ENCODE measurements at places on chromosomes 4 and X.

- DNase-seq, result no peak
Observed at GRCh38 chrX:47243351-47243750, 10.5 kb downstream of the USP11 start.

DNA sequence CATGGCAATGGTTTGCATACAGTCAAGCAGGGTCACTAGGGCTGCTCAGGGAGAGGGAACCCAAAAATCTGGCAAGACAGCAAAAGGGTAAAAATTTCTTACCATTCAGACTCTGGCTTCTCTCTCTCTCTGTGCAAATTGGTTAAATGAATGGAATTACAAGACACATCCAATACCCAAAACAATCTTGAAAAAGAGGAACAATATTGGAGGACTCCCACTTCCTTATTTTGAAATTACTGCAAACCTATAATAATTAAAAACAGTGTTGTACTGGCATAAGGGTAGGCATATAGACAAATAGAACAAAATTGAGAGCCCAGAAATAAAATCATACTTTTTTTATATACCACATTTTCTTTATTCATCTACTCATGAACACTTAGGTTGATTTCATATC lies 24.1 kb downstream of the ETDA start:
- DNase-seq, result no peak

DNA sequence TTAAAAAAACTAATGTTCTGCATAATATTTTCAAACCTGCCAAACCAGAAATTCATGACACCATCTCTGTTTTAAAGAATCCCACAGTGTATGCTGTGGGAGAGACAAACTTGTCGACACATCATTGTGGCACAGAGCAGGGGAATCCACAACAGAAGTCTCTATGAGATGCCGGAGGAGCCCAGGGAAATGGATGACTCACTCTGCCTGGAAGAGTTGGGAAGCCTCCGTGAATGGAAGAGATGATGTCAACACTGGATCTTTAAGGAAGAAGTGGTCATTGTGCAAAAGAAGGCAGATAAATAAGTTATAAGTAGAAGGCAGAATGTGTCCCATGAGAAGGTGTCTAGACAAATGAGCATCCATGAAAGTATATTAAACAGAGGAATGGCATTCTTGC lies 595.1 kb downstream of the RAB28 start:
- DNase-seq, result no peak

GRCh38 chr4:100244347-100244746 lies 54.1 kb upstream of the DDIT4L start:
- DNase-seq, result no peak

DNA sequence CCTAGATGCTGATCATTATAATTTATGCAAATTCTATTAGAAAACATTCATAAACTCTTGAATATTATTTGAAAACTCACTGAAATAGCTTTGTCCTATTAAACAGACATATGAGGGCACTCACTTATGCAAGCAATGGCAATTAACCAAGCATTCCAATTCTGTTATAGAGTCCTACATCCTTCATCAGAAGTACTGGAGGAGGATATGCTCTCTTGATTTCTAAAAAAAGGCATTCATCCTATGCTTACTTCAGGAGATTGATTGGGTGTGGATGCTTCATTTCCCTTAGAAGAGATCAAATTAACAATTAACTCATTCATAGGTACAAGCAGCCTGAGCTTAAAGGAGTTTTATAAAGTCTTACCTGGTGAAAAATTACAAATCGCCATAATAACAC lies 1317.2 kb downstream of the PCDH7 start:
- DNase-seq, result no peak

DNA sequence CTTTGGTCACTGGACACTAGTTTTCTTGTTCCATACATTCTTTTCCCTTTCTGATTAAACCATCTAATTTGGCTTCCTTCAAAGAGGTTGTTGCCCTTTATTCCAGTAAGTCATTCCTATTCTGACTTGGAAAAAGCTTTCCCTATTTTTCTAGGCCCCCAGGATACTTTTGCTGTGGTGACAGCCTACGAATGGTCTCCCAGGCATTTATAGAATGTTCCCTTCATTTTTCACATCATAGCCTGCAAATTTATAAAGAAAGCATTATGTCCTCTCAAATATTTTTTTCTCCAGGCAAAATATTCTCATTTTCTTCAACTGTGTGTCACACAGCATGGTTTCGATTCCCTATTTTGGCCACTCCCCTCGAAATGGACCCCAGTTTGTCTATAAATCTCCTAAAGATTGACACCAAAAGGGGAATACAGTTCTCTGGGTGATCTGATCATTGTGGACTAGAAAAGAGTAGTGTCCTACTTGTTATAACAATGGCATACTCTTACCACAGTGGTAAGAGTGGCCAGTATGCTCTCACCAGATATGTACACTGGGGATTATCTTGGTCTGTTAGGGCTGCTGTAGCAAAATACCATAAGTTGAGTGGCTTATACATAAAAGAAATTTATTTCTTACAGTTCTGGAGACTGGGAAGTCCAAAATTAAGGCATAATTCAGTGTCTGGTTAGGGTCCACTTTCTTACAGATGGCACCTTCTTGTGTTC lies 41.5 kb upstream of the BMP2K start:
- no peak for DNase-seq

DNA sequence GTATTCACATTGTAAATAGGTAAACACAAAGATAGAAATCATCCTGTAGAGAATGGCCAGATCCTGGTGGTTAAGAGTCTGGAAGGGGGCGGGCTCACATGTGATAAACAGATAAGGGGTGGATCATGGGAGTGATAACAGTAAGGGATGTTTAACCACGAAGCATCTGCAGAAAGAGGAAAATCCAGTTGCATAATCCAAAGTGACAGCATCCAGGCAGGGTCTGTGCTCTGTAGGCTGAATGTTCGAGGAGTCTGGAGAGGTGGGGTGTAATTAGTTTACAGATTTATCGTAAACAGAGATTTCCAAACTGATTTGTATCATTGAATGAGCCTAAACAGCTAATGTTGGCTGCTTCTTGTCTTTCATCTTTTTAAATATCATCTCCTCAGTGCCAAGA lies 1009.8 kb upstream of the SLIT2 start:
- DNase-seq, result no peak

GRCh38 chrX:4263030-4263803 lies 549.8 kb upstream of the PRKX start:
- DNase-seq, result no peak

GRCh38 chrX:37905436-37906147 lies 58.2 kb upstream of the DYNLT3 start:
- DNase-seq, result peak; percentile 3

- DNase-seq, result no peak
Observed at GRCh38 chrX:10484683-10485247, 135.6 kb downstream of the MID1 start.

GRCh38 chr4:109497511-109497910 lies 62.5 kb upstream of the MCUB start:
- no peak for DNase-seq

DNA sequence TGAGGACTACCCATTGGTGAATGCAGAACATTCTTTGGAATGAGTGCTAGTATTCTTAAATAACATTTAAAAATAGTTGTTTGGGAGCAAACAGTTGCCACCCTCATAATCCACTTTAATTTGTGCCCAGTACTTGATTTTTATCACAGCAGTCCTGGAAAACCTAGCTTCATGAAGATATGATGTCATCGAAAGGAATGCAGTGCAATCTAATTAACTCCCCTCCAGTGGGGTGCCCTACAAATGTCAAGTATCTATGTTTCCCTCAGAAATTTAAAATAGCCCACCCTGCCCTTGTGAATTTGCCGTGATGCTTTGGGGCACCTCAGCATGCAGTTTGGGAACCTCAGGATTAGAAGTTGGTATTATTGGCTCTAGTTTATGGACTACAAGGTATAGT lies 5.4 kb downstream of the RAB9A start:
- DNase-seq, result no peak

DNA sequence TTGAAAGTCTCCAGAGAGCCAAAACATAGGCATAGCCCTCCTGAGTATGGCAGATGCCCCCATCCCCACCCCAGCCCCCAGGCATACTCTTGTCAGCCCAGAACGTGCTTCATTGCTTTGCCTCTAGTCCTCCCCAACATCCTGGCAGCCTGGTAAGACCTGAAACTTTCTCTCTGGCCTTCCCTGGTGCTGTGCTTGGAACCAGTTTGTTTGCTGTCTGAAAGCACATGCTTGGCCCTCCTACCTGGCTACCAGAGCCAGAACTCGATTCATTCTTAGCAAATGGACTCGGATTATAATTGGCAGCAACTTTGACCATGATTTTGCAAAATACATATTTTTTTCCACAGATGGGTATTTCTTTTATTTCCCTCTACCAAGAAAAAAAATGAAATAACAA lies 248.1 kb downstream of the USP46 start:
- no peak for DNase-seq

DNA sequence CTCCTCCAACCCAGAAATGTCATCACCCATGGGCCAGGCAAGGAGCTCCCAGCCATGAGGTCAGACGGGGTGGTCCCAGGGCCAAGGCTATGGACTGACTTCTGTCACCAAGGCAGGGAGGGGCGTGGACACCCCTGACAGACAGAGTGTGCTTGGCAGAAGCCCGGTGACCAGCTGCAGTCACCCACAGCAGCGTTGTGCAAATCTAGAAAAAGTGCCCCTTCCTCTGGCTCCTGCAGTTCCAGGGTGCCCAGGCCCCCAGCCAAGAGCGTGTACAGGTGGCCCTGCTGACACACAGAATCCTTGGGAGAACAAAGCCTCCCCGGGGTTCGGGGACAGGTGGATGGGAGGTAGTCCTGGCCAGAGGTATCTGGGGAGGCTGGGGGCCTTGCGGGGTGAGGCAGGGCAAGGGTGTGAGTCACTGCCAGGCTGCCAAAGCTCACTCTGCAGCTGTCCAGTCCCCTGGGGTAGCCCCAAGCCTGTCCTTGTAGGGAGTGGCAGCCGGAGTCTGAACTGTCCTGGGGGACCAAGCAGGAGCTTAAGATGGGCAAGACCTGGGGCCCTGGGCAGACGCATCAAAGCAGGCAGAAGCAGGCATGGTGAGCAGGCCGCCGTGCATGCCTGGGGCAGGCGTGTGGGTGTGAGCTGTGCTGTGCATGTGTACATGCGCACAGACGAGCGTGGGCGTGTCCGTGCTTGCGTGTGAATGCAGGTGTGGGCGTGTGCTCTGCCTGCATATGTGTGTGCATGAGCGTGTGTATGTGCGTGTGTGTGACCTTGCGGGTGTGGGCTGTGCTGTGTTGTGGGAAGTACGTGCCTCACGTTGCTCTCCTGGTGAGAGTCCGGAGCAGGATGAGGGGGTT lies 3.3 kb downstream of the MYL5 start:
- peak; percentile 54 for DNase-seq

DNA sequence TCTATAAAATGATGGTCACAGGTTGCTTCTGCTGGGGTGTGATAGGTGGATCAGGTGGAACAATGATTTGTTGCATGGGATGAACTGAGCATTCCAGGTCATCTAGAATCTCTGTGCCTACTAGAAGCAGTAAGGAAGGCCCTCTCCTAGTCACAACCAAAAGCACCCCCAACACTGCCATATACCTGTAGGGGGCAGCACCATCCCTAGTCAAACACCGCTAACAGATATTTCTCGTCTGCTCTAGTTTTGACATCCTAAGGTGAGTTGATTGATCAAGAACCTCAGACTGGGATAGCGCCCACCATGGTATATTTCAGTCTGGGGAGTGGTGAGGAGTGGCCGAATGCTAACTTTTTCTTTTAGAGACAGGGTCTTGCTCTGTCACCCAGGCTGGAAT lies 160.2 kb downstream of the NHS start:
- peak; percentile 29 for DNase-seq

- DNase-seq, result no peak
Observed at GRCh38 chr4:7642741-7643458, 208.2 kb upstream of the PSAPL1 start.

- no peak for DNase-seq
Observed at GRCh38 chr4:185394568-185395237, 1.0 kb downstream of the LRP2BP start.

DNA sequence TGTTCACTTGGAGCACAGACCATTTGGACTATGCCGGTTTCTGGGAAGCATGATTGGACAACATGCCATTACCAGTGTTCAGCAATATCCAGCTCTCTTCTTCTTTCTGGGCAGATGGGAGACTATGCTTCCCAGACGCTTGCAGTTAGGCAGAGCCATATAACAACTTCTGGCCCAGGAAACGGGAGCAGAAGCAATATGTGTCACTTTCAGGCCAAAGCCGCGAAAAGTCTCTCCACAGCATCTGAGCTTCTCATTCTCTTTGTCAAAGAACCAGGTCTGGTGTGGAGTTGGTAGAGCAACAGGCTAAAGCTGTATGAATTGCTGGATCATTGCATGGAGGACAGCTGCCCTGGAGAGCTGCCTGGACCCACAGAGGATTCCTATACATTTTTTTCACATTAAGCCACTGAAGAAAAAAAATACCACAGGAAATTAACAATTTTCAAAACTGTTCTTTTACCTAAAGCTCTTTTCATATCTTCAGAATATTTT lies 131.4 kb upstream of the FRG1 start:
- no peak for DNase-seq

GRCh38 chr4:137509855-137510282 lies 22.4 kb downstream of the PCDH18 start:
- DNase-seq, result no peak

GRCh38 chr4:119659576-119659975 lies 31.0 kb upstream of the PDE5A start:
- DNase-seq, result no peak

- DNase-seq, result no peak
Observed at GRCh38 chrX:16745659-16746058, 26.2 kb downstream of the SYAP1 start.

GRCh38 chrX:3286196-3286945 lies 60.1 kb downstream of the MXRA5 start:
- DNase-seq, result no peak

DNA sequence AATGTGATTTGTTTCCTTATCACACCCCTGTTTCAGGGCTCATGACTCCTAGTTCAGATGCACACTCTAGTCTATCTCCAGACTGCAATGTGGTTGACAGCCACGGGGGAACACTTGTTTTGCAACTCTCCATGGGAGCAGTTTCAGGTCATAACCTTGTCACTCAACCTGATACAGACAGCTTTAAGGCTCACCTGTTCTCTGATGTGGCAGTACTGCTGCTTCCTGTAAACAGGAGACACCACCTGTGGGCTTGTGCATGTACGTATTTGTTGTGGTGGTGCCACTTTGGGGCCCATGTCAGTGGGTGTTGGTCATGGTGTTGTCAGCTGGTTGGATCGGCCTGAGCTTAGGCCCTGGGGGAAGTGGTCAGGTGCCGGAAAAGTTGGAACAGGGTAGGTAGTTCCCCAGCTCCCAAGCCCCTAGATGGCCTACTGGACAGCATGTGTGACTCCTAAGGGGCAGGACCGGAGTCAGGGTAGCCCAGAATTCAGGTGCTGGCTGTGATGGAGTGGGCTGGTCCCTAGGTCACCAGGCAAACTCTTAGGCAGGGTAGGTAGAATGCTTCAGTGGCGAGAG lies 46.2 kb downstream of the FAM9B start:
- no peak for DNase-seq

- DNase-seq, result no peak
Observed at GRCh38 chr4:108693819-108694218, 43.4 kb downstream of the OSTC start.

- DNase-seq, result no peak
Observed at GRCh38 chr4:3530663-3531254, 1.5 kb downstream of the LRPAP1 start.

Data from stimulated activated CD4-positive, alpha-beta T cell treated with anti-CD3 and anti-CD28 coated beads, Interleukin-4, amount 100 ng/mL, for 1 hour (primary cell).